ENCODE measurements at places on chromosomes 1 and 21. TPM values are rescaled to one million over a fixed set of nuclear protein-coding genes. Genes with fewer than 3 reads are reported as not detected.
A peak's percentile ranks its signal among the peaks of the same experiment; 100 is the strongest.

Gene S100A5
- not detected for total RNA-seq

Gene FLG
- total RNA-seq: 4.4 TPM

Gene KRTAP19-1
- not detected for total RNA-seq

Gene APCS
- total RNA-seq: not detected

Gene TCHHL1
- total RNA-seq: not detected

Gene FAM131C
- total RNA-seq: not detected

Gene C4BPB
- total RNA-seq: not detected

Gene SPRR2B
- total RNA-seq: not detected

Gene UCK2
- 63.9 TPM for total RNA-seq

Gene OLIG2
- not detected for total RNA-seq

Gene UTS2
- total RNA-seq: 0.29 TPM

Gene CMPK1
- total RNA-seq: 119 TPM

Gene AMY1A
- not detected for total RNA-seq

Gene NMNAT2
- 2.5 TPM for total RNA-seq

Gene CD247
- not detected for total RNA-seq

Gene ERI3
- 52.8 TPM for total RNA-seq

Gene C1orf53
- 6.5 TPM for total RNA-seq

Gene B3GALT2
- 2.1 TPM for total RNA-seq

DNA sequence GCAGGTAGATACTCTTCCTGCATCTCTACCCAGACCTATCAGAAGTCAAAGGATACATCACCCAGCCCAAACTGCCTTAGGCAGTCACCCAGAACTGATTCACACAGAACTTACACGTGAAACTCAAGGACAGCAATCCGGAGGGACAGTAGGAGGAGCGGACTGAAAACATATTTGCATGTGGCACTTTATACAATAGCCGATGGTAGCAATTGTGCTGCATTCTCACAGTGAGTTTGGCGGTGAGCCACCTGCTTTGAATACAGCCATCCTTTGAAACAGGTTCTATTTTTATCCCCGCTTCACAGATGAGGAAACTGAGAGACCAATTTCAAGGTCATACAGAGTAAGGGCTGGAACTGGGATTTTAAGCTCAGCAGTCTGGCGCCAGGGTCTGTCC lies 69.5 kb downstream of the EDEM3 start:
- no peak for DNase-seq

DNA sequence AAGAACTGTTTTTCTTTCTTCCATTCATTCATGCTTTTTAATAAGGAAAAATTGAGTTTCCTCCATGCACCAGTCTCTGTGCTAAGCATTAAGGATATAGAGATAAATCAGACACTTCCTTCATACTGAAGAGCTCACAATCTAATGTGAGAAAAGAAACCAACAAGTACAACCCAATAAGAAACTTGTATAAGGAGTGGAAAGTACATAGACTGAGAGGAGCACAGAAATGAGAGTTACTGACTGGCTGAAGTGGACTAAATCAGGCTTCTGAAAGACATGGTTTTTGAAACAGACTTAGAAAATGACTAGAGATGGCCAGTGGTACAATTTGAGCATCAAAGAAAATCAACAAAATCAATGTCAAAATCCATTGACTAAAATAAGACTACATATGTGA lies 524.4 kb downstream of the PLPP3 start:
- DNase-seq: no peak

- DNase-seq: no peak
Observed at GRCh38 chr1:31434101-31434871, 21.3 kb downstream of the SERINC2 start.

- no peak for DNase-seq
Observed at GRCh38 chr1:3451994-3452865, 2.2 kb upstream of the ARHGEF16 start.

- no peak for DNase-seq
Observed at GRCh38 chr1:248306103-248306502, 2.9 kb upstream of the OR2T12 start.

DNA sequence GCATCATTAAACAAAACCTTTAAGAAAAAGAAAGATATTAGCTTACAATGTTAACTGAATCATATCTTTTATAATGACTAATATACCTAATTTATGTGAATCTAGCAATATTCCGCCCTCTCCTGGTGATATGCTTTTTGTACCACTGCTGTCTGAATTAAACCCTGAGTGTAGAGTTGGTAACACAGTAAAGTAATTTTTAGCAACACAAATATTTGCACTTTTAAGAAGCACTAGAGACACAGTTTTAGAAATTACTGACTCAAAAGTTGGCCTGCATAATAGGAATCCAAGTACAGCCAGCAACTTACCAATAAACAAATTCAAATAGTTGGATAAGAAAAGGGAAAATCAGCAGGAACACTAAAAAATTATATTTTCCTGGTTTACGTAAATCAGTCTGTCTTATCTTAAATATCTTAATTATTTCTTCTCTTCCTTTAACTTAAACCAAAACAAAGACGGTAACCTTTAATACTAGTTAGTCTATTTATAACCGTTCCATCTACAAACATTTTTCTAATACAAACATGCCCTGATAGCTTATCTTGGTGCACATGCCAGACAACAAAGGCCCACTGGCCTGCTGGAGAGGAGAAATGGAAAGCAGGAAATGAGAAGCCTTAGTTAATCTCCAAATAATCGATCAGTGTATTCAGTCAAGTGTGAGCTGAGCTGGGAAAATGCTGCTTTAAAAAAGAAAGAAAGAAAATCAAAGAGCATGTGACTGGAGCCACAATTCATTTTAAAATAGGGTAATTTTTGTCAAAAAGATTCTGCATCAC lies 246.0 kb downstream of the RERE start:
- no peak for DNase-seq

- DNase-seq: no peak
Observed at GRCh38 chr1:30511563-30511962, 211.8 kb downstream of the MATN1 start.

DNA sequence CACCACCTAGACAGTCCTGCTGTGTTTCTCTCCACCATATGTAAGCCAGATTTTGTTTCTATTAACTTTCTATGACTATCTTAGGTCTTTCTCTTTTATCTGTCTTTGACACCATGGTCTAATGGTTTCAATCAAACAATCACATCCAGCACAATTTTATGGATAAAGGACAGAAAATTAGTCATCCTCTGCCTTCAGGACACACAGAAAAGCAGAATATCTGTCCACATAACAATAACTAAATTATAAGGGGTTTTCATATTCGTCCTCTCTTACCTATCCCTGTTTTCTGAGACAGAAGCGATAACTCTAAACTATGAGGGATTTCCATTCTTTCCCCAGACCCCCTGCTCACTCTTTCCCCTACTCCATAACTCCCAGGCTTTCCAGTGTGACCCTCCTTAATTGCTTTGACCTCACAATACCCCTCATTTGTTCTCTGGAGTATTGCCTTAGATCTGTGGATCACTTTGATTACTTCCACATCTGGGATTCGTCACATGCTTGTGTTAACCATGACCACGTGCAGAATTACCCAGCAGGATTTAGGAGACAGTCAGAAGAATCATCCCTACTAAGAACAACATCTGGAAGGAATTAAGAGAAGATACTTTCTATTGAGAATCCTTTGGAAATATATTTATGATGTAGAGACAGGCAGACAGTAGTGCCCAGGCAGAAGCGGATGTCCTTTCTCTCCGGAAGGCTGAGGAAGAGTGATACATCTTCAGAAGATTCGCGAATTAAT lies 108.2 kb upstream of the GREM2 start:
- DNase-seq: peak; percentile 70

DNA sequence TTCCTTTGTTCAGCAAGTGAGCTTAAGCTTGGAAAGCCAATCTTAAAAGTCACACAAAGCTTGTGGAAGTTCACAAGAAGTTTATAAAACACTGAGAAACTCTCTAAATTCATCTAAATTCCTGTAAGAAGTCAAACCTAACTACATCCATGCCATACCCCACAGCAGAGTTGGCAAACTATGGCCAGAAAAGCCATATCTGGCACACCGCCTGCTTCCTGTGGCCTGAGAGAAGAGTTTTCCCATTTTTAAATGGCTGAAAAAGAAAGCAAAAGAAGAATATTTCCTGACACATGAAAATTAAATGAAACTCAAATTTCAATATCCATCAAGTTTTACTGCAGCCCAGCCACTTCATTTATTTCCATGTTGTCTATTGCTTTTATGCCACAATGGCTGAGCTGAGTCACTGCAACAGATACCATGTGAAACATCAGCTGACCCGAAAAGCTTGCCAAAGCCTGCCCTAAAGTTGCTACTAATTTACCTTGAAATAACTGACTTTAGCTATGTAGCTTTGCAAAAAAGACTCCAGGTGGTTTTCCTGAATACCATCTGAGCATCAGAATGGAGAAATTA lies 237.1 kb downstream of the SLC45A1 start:
- DNase-seq: no peak

- no peak for DNase-seq
Observed at GRCh38 chr1:30472009-30472408, 251.4 kb downstream of the MATN1 start.

GRCh38 chr1:81894867-81895266 lies 94.1 kb downstream of the ADGRL2 start:
- no peak for DNase-seq

GRCh38 chr1:186302381-186302920 lies 72.6 kb downstream of the TPR start:
- peak; percentile 88 for DNase-seq

- DNase-seq: no peak
Observed at GRCh38 chr1:115669002-115669673, 27.4 kb downstream of the VANGL1 start.

- no peak for DNase-seq
Observed at GRCh38 chr1:210715072-210715471, 386.4 kb downstream of the HHAT start.

GRCh38 chr1:203930342-203930741 lies 68.9 kb downstream of the SNRPE start:
- no peak for DNase-seq

DNA sequence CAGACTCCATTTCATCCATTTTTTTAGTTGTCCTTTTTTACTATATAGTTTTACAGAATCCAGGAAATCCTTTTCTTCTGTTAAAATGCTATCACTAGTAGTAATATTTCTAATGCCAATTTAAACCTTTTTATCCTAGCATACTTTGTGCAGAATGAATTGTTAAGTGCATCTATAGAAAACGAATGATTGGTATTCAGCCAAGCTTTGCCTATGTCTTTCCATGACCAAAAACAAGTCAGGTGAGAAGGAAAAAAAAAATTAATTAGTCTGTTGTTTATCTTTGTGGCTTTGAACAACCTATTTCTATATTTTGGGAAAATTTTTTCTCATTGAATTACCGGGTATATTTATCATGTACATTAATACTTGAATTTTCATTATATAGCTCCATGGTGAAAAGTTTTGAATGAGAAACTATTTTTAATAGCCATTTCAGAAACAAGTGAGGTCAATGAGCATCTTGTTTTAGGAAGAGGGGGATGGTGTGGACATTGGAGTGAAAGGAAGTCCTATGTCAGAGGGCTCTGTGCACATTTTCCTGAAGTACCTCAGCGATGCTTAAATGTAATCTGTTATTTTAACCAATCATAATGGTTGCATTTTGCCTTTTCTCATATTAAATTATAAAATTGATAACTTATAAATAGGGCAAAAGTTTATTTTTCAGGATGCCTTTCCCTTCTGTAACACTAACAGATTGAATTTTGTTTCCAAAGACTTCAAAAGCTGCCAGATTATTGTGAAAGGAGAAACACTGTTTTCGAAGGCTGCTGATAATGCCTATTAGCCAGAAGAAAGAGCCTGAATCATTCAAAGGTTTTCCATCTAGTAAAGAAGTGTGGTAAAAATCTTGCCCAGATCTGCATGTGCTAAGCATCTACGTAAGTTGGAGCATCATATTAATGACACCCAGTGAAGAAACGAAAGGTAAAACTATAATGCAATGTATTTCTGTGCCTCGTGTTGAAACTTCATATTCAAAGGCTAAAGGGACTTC lies 73.8 kb upstream of the S1PR1 start:
- DNase-seq: no peak

DNA sequence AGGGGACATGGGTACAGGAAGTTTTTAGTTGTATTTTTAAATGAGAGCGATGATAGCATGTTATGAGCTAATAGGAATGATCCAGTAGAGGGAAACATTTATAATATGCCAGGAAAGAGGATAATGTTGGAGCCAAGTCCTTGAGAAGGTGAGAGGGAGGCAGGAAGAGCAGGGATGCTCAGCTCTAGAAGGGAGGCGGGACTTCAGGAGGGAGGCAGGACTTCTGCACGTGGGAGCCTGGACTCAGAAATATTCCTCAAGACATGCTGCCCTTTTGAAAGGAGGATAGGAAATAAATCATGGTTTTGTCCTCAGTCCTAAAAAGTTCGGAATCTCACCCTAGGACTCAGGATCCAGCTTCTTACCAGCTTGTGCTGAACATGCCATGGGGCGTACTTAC lies 5.9 kb downstream of the ADARB1 start:
- DNase-seq: no peak

GRCh38 chr1:17874231-17874630 lies 119.1 kb downstream of the ACTL8 start:
- DNase-seq: peak; percentile 93

DNA sequence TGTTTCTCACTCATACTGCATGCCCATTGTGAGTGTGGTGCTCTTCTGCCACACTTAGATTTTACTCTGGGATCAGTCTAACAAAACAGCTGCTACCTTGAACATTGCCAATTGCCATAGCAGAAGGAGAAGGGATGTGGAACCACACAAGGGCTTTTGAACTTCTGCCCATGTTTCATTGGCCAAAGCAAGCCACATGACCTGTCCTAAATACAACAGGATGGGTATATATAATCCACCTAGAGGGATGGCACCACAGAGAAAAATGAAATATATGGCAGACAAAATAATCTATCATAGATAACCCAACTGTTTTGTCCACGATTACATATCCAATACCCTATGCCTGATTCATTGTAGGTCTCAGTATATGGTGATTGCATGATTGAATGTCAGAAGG lies 26.3 kb downstream of the PDE4B start:
- DNase-seq: no peak

DNA sequence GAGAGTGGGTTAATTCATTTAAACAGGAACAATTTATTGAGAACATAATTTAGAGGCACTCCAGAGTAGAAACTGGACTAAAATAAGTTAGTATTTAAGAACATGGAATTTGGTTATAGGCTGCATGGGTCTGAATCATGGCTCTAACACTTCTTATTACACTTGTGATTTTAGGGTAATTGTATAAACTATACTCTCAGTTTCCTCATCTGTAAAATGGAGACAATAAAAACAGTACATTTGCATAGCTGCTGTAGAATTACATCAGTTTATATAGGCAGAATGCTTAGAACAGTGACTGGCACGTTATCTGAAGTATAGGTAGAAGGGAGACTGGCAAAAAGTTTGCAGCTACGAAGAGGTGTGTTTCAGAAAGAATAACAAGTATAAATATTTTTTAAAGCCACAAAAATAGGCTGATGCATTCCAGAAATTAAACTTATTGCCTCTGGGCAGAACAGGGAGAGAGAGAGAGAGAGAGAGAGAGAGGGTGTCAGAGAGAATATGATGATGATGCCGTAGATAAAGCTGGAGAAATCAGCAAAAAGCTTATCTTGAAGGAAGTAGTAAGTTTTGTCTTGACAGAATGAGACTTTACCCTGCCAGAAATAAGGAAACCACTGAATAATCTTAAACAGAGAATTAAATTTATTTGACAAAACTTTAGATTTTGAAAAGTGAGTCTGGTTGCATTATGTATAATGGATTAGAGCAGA lies 8.1 kb upstream of the OR6K3 start:
- DNase-seq: no peak

- no peak for DNase-seq
Observed at GRCh38 chr1:230025686-230026085, 41.4 kb upstream of the GALNT2 start.

GRCh38 chr1:47575855-47576757 lies 138.3 kb downstream of the FOXD2 start:
- peak; percentile 89 for DNase-seq
